ENCODE measurements at places on chromosomes 7 and 10. TPM values are rescaled to one million over a fixed set of nuclear protein-coding genes. Genes with fewer than 3 reads are reported as not detected.

- no peaks in the 10 kb centered on the region for H3K27me3 ChIP-seq
- DNase-seq, result no peak
- H3K27ac ChIP-seq, result no peak overlapping the region
- no peak overlapping the region for H3K4me3 ChIP-seq
- peaks cover 3% of the 10 kb centered on the region for H3K4me1 ChIP-seq
These were observed 85.7 kb downstream of the ANLN start for GRCh38 chr7:36475381-36475780.

NPY gene
- total RNA-seq, result not detected

DNA sequence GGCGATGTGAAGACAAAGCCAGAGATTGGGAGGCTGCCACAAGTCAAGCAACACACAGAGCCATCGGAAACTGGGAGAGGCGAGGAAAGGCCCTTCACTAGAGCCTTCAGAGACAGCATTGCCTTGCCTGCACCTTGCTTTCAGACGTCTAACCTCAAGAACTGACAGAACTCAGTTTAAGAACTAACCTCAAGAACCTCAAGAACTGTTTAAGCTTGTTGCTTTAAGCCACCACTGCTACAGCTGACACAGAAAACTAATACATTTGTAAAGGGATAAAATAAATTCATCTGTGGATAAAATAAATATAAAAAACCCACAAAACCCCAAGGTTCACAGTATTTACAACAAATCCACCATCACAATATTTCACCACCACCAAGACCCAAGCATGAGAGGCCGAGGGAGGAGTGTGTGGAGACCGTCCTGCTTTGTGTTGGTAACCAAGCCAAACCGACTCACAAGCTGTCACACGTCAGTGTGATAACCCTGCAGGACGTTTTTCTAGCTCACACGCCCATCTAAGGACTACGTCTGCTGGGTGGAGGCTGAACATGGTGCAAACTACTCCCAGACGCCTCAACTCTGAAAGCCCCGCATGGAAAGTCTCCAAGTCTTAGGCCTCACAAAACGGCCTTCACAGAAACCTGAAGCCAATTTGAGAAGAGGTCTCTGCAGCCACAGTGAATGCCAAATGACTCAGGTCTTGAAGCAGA lies 116.8 kb downstream of the ABLIM1 start:
- no peaks in the 10 kb centered on the region for H3K27me3 ChIP-seq
- peak overlapping the region; percentile 33 for H3K27ac ChIP-seq
- peak; percentile 63 for DNase-seq
- H3K4me3 ChIP-seq, result no peak overlapping the region

CAMK2B gene
- 0.17 TPM for total RNA-seq

DNA sequence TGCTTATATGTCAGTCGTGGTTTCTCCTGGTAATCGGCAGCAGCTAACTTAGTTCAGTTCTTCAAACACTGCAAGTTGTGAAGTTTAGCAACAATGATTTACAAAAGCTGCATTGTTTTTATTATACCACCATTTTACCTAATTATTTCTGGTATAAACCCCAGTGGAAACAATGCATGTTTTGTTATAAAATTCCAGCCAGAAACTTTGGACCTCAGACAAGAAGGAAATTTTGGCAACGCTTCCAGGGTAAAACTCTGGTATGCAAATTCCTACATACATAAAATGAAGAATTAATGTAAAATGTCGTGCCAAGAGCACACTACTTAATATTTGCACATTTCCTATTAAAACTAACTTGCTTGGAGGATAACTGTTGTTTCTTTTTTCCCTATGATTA lies 277.4 kb upstream of the LYZL1 start:
- H3K36me3 ChIP-seq, result no peaks in the 10 kb centered on the region
- no peaks in the 10 kb centered on the region for H3K27me3 ChIP-seq
- H3K4me1 ChIP-seq, result no peaks in the 10 kb centered on the region
- no peak for DNase-seq
- H3K4me3 ChIP-seq, result no peak overlapping the region

DNA sequence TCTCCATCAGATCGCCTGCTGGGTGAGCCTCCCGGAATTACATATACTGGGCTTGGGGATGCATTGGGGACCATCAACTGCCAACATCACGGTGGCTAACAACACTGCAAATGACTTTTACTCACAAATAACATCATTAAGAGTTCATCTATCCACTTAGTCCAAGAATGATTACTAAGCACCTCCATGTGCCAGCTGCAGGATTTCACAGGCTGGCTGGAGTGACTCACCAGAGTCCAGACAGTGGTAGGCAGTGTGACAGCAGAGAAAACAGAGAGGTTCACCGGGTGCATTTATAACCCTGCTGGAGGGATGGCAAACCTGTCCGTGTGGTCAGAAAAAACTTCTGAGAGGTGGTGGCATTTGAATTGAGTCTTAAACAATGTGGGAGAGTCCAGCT lies 3.2 kb upstream of the IGFBP3 start:
- H3K27me3 ChIP-seq, result peaks cover 25% of the 10 kb centered on the region
- H3K4me1 ChIP-seq, result peaks cover 8% of the 10 kb centered on the region
- H3K4me3 ChIP-seq, result no peak overlapping the region
- no peak for DNase-seq
- no peaks in the 10 kb centered on the region for H3K36me3 ChIP-seq

GRCh38 chr7:131161103-131161502 lies 166.6 kb upstream of the MKLN1 start:
- no peak for DNase-seq
- H3K36me3 ChIP-seq, result no peaks in the 10 kb centered on the region
- H3K27me3 ChIP-seq, result no peaks in the 10 kb centered on the region
- no peak overlapping the region for H3K27ac ChIP-seq
- H3K4me1 ChIP-seq, result no peaks in the 10 kb centered on the region
- H3K4me3 ChIP-seq, result no peak overlapping the region

- H3K4me3 ChIP-seq, result no peak overlapping the region
- peaks cover 17% of the 10 kb centered on the region for H3K4me1 ChIP-seq
- no peak for DNase-seq
These were observed 20.3 kb downstream of the CALHM2 start for GRCh38 chr10:103431902-103432301.

ZNF365 gene
- total RNA-seq, result 1.4 TPM

SPAM1 gene
- not detected for total RNA-seq

- H3K4me3 ChIP-seq, result no peak overlapping the region
- no peak overlapping the region for H3K27ac ChIP-seq
- DNase-seq, result no peak
- H3K36me3 ChIP-seq, result no peaks in the 10 kb centered on the region
- no peaks in the 10 kb centered on the region for H3K4me1 ChIP-seq
- no peaks in the 10 kb centered on the region for H3K27me3 ChIP-seq
These were observed 29.5 kb upstream of the COBL start for GRCh38 chr7:51346126-51346525.

GRCh38 chr7:32648408-32649156 lies 153.3 kb downstream of the AVL9 start:
- H3K27ac ChIP-seq, result no peak overlapping the region
- H3K4me1 ChIP-seq, result no peaks in the 10 kb centered on the region
- no peak overlapping the region for H3K4me3 ChIP-seq
- no peaks in the 10 kb centered on the region for H3K27me3 ChIP-seq
- H3K36me3 ChIP-seq, result no peaks in the 10 kb centered on the region
- DNase-seq, result no peak

- no peaks in the 10 kb centered on the region for H3K4me1 ChIP-seq
- H3K27me3 ChIP-seq, result no peaks in the 10 kb centered on the region
- H3K4me3 ChIP-seq, result no peak overlapping the region
- H3K36me3 ChIP-seq, result no peaks in the 10 kb centered on the region
- H3K27ac ChIP-seq, result no peak overlapping the region
These were observed 294.3 kb downstream of the CTNNA3 start for GRCh38 chr10:67401711-67402110.

- no peaks in the 10 kb centered on the region for H3K4me1 ChIP-seq
- no peaks in the 10 kb centered on the region for H3K27me3 ChIP-seq
- H3K36me3 ChIP-seq, result no peaks in the 10 kb centered on the region
- DNase-seq, result peak; percentile 53
- H3K27ac ChIP-seq, result no peak overlapping the region
These were observed 131.3 kb upstream of the NPVF start for GRCh38 chr7:25359471-25360059.

DNA sequence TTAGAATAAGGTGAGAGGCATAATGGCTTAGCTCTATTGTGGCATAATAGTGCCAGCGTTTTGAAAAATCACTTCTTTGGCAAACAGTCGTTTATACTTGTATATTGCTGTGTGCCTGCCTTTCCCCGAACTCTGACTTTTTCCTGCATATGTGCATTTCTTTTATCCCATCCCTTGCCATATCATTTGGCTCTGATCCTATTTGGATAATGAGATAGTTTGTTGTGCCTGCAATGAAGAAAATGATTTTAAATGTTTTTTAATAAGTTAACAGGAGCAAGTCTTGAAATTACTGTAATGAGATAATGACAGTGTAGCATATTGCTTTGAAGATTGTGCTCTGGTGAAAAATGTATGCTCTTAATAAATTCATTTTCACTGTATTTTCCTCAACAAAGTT lies 288.0 kb upstream of the LRGUK start:
- no peaks in the 10 kb centered on the region for H3K27me3 ChIP-seq
- H3K36me3 ChIP-seq, result no peaks in the 10 kb centered on the region
- H3K4me1 ChIP-seq, result no peaks in the 10 kb centered on the region

RUFY2 gene
- 19.8 TPM for total RNA-seq

OR2A42 gene
- not detected for total RNA-seq

DNA sequence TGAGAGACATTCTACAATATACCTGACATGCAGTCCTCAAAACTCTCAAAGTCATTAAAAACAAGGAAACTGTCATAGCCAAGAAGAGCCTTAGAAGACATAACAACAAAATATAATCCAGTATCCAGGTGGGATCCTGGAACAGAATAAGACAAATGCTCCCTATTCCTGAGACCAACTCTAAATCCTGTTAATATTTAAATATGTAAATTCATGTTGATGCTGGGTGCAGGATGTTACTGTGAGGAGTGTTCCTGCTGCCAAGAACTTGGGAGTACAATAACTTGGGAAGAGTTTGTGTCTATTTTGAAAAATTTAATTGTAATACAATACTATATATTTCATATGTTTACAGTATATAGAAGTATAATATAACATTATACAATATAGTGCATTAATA lies 61.0 kb downstream of the FAS start:
- no peaks in the 10 kb centered on the region for H3K36me3 ChIP-seq
- no peak overlapping the region for H3K27ac ChIP-seq
- no peak overlapping the region for H3K4me3 ChIP-seq
- H3K27me3 ChIP-seq, result no peaks in the 10 kb centered on the region

BICC1 gene
- 10.9 TPM for total RNA-seq

- DNase-seq, result no peak
- no peak overlapping the region for H3K27ac ChIP-seq
- H3K4me3 ChIP-seq, result no peak overlapping the region
- H3K36me3 ChIP-seq, result no peaks in the 10 kb centered on the region
- peaks cover 97% of the 10 kb centered on the region for H3K27me3 ChIP-seq
- H3K4me1 ChIP-seq, result peaks cover 4% of the 10 kb centered on the region
These were observed 514 bp upstream of the GAD2 start for GRCh38 chr10:26215935-26216584.

CYP2C19 gene
- 0.61 TPM for total RNA-seq

- no peak for DNase-seq
- no peaks in the 10 kb centered on the region for H3K4me1 ChIP-seq
- H3K4me3 ChIP-seq, result no peak overlapping the region
- no peaks in the 10 kb centered on the region for H3K36me3 ChIP-seq
These were observed 10.3 kb downstream of the TECPR1 start for GRCh38 chr7:98241674-98242241.

HTR7 gene
- 0.12 TPM for total RNA-seq

CAV1 gene
- 377 TPM for total RNA-seq

- peaks cover 5% of the 10 kb centered on the region for H3K36me3 ChIP-seq
- H3K4me1 ChIP-seq, result no peaks in the 10 kb centered on the region
- H3K27ac ChIP-seq, result no peak overlapping the region
- H3K4me3 ChIP-seq, result no peak overlapping the region
- no peaks in the 10 kb centered on the region for H3K27me3 ChIP-seq
These were observed 38.0 kb downstream of the R3HCC1L start for GRCh38 chr10:98172495-98172894.

- H3K27ac ChIP-seq, result no peak overlapping the region
- no peak overlapping the region for H3K4me3 ChIP-seq
- no peaks in the 10 kb centered on the region for H3K36me3 ChIP-seq
- DNase-seq, result no peak
- H3K27me3 ChIP-seq, result peaks cover 19% of the 10 kb centered on the region
These were observed 4.4 kb downstream of the SPOCK2 start for GRCh38 chr10:72083790-72084459.

DNA sequence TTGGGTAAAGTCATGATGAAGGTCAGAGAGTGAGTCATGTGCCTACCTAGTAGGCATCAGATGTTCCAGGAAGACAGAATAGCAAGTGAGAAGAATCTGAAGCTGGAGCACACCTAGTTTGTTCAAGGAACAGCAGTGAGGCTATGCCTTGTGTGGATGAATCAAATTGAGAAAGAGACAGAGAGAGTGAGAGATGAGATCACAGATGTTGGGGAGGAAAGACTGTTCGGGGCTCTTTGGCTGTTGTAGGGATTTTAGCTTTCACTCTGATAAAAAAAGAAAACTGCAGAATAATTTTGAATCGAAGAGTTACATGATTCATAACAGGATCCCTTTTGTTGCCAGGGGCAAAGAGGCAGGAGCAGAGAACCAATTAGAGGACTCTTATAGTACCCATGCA lies 6.3 kb downstream of the LIPF start:
- no peak for DNase-seq
- H3K27me3 ChIP-seq, result no peaks in the 10 kb centered on the region
- no peaks in the 10 kb centered on the region for H3K36me3 ChIP-seq

- DNase-seq, result no peak
- H3K36me3 ChIP-seq, result no peaks in the 10 kb centered on the region
- no peaks in the 10 kb centered on the region for H3K27me3 ChIP-seq
- no peak overlapping the region for H3K27ac ChIP-seq
- no peaks in the 10 kb centered on the region for H3K4me1 ChIP-seq
These were observed 185.2 kb upstream of the ITGB1 start for GRCh38 chr10:33143160-33143728.

DNA sequence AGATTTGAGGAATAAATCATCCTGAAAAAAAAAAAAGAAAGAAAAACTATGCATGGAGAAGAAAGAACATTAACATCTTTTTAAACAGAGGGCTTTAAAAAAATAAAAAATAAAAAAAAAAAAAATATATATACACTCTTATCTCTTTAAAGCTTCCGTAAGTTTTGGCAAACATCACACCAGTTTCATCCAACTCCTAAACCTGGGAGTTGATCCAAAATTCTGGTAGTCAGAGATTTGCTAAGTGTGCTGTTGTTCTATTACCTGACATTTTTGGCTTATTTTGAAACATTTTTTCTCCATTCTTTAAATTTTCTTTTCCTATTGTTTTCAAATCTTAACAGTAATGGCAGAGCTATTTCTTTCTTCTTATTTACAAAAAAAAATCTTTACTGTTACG lies 273.1 kb downstream of the AGMO start:
- no peak overlapping the region for H3K4me3 ChIP-seq
- H3K27me3 ChIP-seq, result no peaks in the 10 kb centered on the region
- H3K36me3 ChIP-seq, result no peaks in the 10 kb centered on the region
- H3K27ac ChIP-seq, result no peak overlapping the region
- peak; percentile 65 for DNase-seq

All from left lung (tissue), 14 donors.